ENCODE measurements at places on chromosomes 3 and 15.

DNA sequence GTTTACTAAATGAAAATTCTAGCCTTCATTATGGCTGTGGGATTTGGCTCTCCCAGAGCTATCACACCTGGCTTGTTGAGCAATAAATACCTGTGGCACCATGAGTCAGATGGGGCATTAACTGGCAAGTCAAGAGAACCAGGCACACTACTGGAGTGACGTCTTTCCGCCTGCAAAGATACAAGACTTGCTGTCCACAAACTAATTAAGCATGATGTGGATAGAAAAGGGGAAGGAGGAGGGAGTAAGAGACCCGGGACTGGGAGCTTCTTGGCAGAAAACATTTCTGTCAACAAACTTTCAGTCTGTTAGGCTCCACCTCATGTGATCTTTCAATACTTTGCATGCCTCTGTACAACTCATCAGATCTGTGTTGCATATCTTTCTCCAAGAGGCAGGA, 56.5 kb downstream of the CLDN1 start:
- no peak for DNase-seq

DNA sequence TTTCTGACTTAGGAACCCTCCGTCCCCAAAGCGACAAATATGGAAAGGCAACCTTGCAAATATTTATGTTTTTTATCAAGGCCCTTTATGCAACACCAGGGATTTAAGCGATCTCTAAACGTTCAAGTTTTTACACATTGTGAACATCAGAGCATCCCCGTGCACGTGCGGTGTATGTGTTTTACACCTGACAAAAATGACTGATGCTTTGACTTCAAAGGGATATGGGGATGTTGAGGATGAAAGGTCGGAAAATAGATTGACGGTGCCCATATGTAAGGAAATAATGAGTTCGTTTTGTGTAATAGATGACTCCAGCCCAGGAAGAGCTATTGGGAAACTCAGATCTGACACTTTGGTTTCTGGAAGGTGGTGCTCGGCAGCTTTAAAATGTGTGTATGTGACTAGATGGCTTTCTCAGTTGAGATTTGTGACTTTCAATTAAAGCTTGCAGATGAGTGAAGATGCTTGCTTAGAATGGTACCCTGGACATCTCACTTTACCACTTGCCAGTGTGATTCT, 866 bp downstream of the SLC49A4 start:
- DNase-seq = no peak

GRCh38 chr3:175716446-175716845, 857.3 kb downstream of the NAALADL2 start:
- no peak for DNase-seq

DNA sequence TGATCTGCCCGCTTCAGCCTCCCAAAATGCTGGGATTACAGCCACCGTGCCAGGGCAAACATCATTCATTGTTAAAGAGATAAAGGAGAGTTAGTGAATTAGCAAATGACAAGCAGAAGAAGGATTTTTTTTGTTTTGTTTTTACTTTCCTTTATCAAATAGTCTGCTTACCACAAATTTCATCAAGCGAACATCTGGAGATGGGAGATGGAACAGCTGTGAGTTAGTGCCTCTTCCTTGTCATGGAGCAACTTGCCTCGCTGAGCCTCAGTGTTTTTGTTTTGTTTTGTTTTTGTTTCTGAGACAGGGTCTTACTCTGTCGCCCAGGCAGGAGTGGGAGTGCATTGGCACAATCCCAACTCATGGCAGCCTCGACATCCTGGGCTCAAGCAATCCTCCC, 15.9 kb downstream of the ZNF860 start:
- DNase-seq = no peak

DNA sequence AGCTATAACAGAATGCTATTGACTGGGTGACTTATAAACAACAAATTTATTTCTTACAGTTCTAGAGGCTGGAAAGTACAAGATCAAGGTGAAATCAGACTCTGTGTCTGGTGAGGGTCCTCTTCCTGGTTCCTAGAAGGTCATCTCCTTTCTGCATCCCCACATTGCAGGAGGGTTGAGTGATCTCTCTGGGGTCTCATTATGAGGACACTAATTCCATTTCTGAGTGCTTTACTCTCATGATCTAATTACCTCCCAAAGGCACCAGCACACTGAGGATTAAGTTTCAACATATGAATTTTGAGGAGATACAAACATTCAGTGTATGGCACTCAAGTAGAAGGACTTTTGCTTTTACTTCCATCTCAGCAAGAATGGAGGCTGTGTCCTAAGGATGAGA, 534.1 kb upstream of the KCNMB2 start:
- DNase-seq = no peak

DNA sequence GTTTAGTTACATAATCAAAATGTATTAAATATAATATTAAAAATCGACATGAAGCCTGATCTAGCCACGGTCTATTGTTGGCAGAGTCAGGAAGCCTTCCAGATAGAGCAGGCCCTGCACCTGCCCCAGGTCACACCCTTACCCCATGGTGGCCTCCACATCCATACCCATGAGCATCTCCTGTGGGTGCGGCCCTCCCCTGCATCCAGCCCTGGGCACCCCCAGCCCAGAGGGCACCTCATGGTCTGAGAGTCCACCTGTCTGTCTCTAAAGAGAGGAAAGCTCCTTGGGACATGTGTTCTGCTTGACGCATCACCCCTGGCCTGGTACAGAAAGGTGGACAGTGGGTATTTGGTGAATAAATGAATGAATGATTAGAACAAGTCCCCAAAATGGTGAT, 37.2 kb upstream of the CSPG4 start:
- no peak for DNase-seq

GRCh38 chr3:141811348-141811747, 48.1 kb downstream of the GRK7 start:
- no peak for DNase-seq

- DNase-seq = peak; percentile 55
Observed at GRCh38 chr3:49673121-49673714, 933 bp upstream of the APEH start.

DNA sequence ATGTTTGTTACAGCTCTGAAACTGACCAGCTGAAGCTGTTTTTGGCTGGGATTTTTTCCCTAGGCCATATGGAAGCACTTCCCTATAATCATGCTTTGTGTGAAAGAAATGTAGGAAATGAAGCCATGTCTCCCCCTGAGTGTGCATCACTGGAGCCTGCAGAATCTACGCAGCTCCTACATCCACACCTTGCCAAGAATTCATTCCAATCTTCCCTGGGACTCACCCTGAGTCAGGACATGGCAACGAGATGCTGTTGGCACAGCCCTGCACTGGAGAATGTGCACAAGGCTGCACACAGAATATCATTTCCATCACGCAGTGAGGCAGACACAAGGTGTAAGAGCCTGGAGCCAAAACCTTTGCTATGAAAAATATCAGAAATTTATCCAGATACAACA, 189.5 kb downstream of the ADAMTSL3 start:
- DNase-seq = no peak

DNA sequence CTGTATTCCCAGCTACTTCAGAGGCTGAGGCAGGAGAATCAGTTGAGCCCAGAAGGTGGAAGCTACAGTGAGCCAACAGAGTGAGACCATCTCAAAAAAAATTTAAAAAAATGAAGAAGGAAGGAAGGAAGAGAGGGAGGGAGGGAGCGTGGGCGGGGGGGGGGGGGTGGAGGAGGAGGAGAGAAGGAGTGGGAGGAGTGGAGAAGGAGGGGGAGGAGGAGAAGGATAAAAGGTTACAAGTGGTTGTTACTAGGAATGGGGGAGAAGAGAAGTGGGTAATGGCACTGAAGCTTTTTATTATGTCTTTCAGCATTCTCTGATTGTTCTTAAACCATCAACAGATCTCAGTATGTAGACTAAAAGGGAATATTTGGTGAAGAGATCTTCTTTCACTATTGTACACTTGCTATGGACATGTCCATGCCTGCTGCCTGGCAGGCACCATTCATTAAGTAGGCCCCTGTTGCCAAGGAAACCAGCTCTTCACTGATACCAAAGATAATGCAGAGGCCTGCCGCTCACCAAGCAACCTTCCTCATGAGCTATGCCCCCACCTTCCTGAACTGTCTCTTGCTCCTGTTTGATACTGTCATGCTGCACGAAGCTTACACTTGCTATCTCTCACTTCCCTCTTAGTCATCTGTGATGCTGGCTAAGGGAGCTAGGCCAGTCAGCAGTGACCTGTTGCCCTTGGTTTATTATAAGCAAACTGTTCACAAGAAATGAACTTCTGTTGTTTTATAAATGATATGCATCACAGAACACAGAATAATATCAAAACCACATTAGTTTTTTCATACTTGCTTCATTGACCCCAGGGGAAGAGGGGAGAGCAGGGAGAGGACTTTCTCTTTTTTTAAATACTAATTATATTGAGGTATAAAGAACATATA, 23.1 kb downstream of the EPM2AIP1 start:
- DNase-seq = peak; percentile 85

GRCh38 chr3:77414881-77415280, 375.0 kb downstream of the ROBO2 start:
- DNase-seq = no peak

DNA sequence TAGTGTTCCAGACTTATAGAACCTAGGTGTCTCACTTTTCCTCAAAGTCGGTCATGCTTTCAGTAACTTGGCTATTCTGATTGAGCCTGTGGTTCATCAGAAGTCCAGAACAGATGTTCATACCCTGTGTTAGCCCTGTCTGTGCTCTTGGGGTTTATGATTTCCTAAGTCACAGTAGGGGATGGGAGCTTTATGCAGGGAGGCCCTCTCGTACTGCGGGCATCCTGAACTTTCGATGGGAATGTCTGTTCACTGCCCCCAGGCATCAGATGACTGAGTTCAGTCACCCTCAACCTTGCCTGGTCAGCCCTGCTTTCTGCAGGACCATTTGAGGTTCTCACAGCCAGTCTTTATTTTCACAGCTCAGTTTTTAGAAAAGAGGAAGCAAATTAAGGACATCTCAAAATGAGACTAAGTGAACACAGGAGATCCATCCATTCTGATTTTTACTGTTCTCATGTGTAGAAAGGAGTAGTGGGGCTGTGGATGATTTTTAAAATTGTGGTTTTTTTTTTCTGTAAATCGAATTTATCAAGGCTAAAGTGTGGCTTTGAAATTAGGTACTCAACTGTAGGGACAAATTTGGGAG, 71.3 kb downstream of the CMTM8 start:
- no peak for DNase-seq

DNA sequence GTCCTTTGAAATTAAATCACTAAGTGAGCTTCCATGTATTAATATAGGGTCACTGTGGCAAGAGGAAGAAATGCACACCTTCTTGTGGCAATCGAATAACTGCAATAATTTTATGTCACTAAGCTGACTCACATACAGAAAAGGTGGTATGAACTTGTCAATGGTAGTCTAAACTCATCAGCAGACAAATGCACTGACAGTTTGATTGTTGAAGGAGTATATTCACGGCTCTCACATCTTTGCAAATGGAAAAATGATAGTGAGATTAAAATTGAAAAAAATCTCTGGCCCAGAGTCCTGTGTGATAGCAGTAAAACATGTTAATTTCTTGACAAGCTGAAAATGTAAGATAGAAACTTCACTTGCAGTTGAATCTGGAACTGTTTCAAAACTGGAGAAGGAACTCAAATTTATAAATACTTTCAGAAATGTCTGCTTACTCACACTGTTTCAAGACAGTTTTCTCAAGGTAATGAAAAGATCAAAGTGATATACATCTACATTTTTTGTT, 215.8 kb upstream of the CADM2 start:
- DNase-seq = no peak

DNA sequence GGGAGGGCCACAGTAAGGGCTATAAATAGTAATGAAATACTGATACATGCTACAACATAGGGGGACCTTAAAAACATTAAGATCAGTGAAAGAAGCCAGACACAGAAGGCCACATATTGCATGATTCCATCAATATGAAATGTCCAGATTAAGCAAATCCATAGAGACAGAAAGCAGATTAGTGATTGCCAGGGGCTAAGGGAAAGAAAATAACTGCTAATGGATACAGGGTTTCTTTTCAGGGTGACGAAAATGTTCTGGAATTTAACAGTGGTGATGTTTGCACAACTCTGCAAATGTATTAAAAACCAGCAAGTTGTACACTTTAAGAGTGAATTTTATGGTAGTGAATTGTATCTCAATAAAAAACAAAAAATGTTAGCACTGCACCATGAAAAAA, 37.0 kb downstream of the PIK3R4 start:
- DNase-seq = no peak

- peak; percentile 56 for DNase-seq
Observed at GRCh38 chr15:46786590-46787285, 930.6 kb upstream of the SEMA6D start.

DNA sequence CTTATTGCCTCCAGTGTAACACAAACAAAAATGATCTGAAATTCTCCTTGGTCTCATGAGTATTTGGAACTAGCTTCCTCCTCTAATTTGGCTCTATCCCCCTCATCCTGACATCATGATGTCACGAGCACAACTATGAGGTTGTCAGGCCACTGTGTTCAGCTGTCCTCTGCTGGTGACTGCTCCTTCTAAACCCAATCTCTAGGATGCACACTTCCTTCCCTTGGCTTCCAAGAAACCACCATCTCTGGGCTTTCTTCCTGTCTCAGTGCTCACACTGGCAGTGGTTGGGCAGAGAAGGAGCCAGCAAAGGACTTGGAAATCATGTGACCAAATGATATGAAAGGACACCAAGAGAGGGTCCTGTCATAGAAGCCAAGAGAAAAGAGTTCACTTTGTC, 30.7 kb upstream of the EIF1B start:
- DNase-seq = no peak

- no peak for DNase-seq
Observed at GRCh38 chr15:37751401-37751800, 183.0 kb upstream of the TMCO5A start.

- no peak for DNase-seq
Observed at GRCh38 chr3:39133093-39133490, 20.3 kb downstream of the CSRNP1 start.

DNA sequence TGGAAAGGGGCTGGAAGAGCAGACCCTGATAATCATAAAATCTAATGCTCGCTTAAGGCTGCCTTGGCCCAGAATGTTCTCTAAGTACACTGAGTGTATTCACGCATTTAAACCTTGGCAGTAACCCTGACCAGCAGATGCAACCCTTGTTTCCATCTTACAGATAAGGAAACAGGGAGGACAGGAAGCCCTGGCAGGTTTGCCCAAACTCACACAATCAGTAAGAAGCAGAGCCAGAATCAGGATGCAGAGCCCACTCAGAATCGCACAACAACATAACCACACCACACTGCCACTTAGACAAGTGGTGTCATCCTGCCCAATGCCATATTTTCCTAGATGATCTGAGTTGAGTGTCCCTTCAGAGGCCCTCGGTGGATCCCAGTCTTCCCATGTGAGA, 214.5 kb upstream of the HES1 start:
- DNase-seq = no peak

GRCh38 chr15:41501191-41501917, 7.7 kb downstream of the ITPKA start:
- peak; percentile 53 for DNase-seq

GRCh38 chr15:39172380-39173281, 408.2 kb upstream of the THBS1 start:
- DNase-seq = peak; percentile 66

- DNase-seq = no peak
Observed at GRCh38 chr15:99019558-99020540, 12.3 kb upstream of the PGPEP1L start.
